Gastrocnemius medialis (tissue), 4 donors: ENCODE measurements at places on chromosomes 7 and 10. TPM values are rescaled to one million over a fixed set of nuclear protein-coding genes. Genes with fewer than 3 reads are reported as not detected.
A peak's percentile ranks its signal among the peaks of the same experiment; 100 is the strongest.

The IDE gene
- 45.2 TPM for total RNA-seq

- H3K27me3 ChIP-seq: no peaks in the 10 kb centered on the region
- no peak overlapping the region for H3K4me3 ChIP-seq
- no peaks in the 10 kb centered on the region for H3K36me3 ChIP-seq
- DNase-seq: no peak
- H3K4me1 ChIP-seq: peaks cover 9% of the 10 kb centered on the region
These were observed 233.2 kb upstream of the PRSS1 start for GRCh38 chr7:142516038-142516501.

GRCh38 chr10:132502544-132503300 is 34.9 kb upstream of the INPP5A start:
- H3K27ac ChIP-seq: no peak overlapping the region
- H3K27me3 ChIP-seq: no peaks in the 10 kb centered on the region
- no peak overlapping the region for H3K4me3 ChIP-seq
- no peaks in the 10 kb centered on the region for H3K36me3 ChIP-seq
- no peak for DNase-seq

DNA sequence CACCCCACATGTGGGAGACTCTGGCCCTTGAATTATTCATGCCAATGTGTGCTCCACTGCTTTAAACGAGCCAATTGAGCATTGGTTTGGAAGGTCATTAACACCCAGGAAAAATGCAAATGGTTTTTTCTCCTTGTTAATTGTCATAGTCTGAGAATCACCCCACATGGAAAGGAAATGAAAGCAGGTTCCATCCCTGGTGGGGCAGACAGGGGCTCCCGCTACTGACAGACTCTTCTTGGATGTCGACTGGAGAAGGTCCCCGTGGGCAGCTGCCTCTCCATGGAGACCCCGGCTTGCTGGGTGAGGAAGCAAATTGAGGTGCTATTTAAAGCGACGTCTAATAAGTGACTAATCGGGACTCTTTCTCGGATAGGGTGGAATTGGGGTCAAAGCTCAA is 32.0 kb upstream of the EN2 start:
- H3K27ac ChIP-seq: no peak overlapping the region
- H3K4me3 ChIP-seq: no peak overlapping the region
- DNase-seq: no peak
- no peaks in the 10 kb centered on the region for H3K36me3 ChIP-seq
- H3K4me1 ChIP-seq: no peaks in the 10 kb centered on the region

DNA sequence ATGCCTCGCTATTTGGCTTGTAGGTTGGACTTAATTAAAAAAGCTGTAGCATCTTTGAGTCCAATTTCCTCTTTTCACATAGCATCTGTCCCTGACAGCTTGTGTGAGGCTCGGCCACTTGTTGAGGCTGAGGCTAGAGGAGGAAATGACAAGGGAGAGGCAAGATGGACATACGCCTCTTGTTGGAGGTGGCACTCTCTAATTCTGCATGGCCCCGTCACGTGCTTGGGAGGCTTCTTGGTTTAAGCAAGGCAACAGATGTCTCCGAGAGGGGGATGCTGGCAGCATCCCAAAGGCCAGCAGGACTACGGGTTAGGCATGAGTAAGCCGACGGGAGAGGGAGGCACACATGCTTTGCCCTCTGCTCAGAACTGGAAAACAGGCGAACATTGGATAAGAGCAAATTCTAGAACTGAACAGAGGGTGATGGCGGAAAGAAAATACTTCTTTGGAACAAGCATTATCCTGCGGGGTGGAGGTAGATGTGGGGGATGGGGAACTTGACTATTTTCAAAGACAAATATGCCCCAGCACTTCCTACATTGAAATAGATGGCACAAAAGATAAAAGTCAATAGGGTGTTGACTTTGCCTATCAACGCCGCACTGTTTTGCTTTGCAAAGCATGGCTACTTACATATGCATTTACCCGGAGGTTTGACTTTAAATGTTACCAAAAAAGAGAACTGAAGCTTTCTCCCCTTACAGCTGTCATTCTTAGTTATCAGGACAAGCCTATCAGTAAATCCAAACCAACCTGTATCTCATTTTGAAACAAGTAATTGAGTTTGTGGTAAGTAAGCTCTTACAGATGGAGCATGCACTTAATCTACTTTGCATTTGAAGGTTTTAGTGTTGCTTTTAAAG is 94.8 kb downstream of the CHN2 start:
- H3K27me3 ChIP-seq: no peaks in the 10 kb centered on the region
- no peaks in the 10 kb centered on the region for H3K4me1 ChIP-seq
- DNase-seq: peak; percentile 23

- no peaks in the 10 kb centered on the region for H3K27me3 ChIP-seq
- H3K4me3 ChIP-seq: no peak overlapping the region
- DNase-seq: no peak
- no peaks in the 10 kb centered on the region for H3K4me1 ChIP-seq
These were observed 633.2 kb downstream of the TNS3 start for GRCh38 chr7:46948716-46949115.
